ENCODE measurements at places on chromosomes 1 and 21.

DNA sequence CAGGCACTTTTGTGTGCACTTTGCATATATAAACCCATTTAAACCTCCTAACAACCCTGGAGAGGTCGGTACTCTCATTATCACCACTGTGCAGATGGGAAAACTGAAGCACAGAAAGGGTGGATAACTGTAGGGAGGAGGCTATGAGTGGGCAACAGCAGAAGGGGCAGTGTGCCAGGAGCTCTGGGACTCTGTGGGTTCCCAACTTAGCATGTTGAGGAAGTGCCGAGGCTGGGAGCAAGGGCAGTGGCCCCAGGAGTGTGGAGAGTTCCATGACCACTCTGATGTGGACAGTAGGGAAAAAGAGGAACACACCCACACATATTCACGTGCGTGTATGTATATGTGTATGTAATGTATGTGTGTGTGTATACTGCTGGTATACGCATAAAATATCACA is 25.7 kb upstream of the KCNC4 start:
- no peak for DNase-seq

GRCh38 chr1:71687376-71687775 is 595.0 kb downstream of the NEGR1 start:
- DNase-seq = no peak

- no peak for DNase-seq
These were observed 253.3 kb downstream of the KAZN start for GRCh38 chr1:14851760-14852159.

DNA sequence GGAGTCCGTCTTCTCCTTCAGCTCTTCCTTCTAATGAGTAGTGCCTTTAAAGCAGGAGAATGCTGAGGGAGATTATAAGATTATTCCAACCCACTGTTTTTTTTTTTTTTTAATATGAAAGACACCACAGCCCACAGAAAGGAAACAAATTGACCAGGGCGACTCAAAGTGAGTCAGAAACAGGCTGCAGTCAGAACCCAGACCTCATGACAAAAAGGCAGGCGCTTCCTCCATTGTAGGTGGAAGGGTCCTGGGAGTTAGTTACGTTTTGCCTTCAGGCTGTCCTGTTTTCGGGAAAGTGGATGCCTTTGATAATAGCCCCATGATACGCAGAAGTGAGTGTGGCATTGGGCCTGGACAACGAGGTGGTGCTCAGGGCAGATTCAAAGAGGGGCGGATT is 21.0 kb downstream of the PLXNA2 start:
- DNase-seq = no peak

GRCh38 chr1:59243550-59243949 is 53.3 kb upstream of the FGGY start:
- DNase-seq = no peak

Data from activated CD8-positive, alpha-beta memory T cell treated with anti-CD3 and anti-CD28 coated beads for 4 hours (primary cell).